Stimulated activated naive CD8-positive, alpha-beta T cell treated with anti-CD3 and anti-CD28 coated beads, Interleukin-15, amount 100 ng/mL, for 72 hours (primary cell): ENCODE measurements at places on chromosomes 1 and 21.

DNA sequence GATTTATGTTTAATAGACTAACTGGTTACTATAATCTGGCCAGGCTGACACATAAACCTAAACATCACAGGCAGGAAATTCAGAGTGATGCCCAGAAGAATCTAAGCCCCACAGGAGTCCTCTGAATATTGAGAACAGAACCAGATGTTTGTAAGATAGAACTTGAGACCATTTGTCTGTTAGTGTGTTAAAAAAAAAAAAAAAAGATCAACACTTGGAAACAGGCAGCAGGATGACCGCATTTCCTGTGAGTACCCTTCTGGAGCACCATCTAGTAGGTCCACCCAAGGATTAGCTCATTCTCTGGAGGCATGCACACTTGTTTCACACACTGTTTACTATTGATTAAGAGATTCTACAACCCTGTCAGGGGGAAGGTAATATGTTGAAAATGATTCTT lies 111.4 kb upstream of the VANGL1 start:
- no peak for DNase-seq

GRCh38 chr1:192872010-192872409 lies 63.2 kb downstream of the RGS2 start:
- no peak for DNase-seq

- no peak for DNase-seq
Observed at GRCh38 chr1:183953031-183953430, 84.5 kb downstream of the COLGALT2 start.

DNA sequence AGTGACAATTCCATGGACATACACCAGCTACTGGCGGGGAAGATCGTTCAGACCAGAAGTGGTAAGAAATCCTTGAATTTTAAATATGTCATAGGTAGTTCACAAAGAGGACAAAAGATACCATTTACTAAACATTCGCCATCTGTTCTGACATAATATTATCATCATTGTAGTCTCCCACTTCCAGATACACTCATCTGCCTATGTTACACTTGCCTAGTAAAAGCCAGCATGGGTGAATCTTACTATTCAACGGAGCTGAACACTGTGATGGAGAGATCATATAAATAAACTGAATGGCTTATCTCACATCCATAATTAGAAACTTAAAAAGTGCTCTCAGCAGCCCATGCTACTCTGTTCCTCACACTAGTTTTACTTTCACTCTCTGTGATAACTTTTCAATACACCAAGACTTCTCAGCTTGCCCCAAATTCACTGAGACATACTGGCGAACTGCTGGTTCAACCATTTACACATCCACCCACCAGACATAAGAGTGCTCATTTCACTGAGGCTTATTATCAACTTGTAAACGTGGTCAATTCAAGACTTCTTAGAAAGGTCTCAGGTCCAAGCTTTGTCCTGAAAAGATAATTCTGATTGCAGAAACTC lies 463 bp upstream of the PRRC2C start:
- DNase-seq = no peak

DNA sequence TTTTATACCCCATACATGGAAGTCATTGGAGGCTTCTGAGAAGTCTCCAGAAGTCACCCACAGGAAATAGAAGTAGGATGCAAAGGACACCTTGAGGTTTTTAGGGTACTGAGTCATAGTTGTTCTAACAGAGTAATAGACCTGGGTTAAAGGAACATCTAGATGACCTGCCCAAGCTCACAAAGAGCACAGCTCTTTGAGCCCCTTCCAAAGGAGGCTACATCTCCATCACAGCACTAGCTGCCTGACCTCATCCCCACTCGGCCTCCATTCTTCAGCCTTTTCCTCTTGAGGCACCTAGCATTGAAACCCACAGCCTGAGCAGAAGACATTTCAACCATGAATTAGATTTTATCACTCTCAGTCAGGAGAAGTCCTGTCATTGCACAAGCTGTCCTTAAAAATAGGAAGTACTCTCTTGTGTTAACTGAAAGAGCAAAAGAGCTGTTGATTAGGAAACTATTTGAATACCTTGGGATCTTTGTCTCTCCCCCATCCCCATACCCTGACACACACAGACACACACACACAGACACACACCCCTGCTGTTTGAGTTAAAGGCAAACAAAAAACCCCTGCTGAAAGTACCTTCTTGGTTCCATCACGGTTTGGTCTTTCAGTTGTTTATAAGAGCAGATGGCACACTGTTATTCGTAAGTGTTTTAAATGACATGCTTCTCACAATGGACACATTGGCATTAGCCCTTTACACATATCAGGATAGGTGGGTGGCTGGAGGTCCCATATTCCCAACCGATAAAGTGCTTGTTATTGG lies 22.2 kb downstream of the MKNK1 start:
- DNase-seq = peak; percentile 34

- DNase-seq = no peak
Observed at GRCh38 chr1:192730198-192730597, 78.6 kb upstream of the RGS2 start.

- peak; percentile 79 for DNase-seq
Observed at GRCh38 chr1:155085504-155086127, 7.0 kb downstream of the EFNA3 start.

DNA sequence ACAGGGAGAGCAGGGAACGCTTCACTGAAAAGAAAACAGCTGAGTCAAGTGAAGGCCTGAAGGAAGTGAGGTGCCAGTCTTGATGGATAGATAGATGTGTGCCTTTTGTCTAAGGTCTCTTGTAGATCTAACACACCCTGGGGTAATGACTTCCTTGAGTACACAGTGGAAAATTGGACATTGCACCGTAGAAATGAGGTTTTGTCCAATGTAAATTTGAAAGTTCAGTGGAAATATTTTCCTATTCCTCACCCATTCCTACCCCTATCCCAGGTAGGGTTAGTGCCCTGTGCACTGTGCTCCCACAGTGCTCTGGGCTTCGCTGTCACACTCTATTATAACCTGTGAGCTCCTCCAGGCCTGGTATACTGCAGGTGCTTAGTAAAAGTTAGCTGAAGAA lies 24.3 kb downstream of the ZMYND12 start:
- DNase-seq = no peak

DNA sequence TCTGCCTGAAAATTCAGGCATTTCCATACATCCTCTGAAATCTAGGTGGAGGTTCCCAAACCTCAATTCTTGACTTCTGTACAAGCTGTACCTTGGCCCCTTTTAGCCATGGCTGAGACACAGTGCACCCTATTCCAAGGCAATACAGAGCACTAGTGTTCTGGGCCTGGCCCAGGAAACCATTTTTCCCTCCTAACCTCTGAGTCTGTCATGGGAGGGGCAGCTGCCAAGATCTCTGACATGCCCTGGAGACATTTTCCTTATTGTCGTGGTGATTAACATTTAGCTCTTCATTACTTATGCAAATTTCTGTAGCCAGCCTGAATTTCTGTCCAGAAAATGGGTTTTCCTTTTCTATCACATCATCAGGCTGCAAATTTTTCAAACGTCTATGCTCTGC lies 248.0 kb upstream of the RGS18 start:
- DNase-seq = no peak

- no peak for DNase-seq
Observed at GRCh38 chr1:10664251-10664650, 132.2 kb downstream of the CASZ1 start.

DNA sequence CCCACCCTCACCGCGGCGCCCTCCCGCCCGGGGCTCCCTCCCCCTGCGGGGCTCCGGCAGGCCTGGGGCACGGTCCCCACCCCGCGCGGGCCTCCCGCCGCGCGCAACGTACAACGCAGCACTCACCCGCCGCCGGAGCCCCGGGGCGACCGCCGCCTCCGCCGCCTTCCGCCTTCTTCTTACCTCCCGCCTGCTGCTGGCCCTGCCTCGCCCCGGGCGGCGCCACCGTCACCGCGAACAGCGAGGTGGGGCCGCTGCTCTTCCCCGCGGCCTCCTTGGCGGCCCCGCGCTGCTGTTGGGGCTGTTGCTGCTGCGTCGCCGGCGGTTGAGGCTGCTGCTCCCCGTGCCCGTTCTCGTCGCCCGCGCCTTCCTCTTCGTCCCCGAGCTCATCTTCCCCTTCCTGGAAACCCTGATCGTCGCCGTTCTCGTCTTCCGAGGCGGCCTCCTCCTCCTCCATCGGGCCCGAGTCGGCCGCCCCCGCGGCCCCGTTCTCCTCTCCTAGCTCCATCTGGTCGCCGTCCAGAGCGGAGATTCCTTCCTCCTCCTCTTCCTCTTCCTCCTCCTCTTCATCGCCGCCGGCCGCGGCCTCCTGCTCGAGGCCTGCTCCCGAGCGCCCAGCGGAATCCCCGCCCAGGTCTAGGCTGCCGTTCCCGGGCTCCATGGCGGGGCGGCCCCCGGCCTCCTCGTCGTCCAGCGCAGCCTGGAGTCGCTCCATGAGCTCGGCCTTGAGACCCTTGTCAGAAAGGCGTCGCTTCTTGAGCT lies 671 bp downstream of the HNRNPU start:
- DNase-seq = no peak

GRCh38 chr1:246622035-246622652 lies 55.9 kb downstream of the CNST start:
- DNase-seq = no peak

DNA sequence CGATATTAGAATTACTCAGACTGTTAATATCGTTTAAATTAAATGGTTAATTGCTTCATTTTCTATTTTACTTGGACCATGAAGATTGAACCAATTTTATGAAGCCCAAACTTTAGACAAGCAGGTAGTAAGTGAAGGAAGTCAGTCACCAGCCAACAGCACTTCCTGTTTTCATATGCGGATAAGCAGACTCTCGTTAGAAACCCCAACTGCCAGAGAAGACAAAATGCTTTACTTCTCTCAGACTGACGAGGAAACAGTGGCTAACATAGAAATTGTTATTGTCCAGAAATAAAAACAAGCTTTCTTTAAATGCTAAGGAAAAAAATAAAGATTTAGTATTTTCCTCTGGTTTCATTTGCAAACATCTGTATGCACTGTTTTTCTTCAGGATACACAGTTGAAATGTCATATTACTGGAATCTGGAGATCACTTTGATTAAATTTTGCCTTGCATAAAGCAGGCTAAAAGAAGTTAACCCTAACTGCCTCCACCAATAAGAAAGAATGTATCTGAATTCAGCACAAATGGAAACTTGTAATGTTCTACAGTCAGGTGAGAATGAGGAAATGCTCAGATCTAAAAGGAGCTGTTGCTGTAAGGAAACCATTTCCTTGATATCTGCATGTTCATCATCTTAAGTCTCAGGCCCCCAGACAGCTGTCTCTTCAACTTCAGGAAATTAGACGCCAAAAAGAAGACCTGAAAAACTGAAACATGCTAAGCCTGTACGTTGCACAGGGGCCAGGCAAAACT lies 129.8 kb upstream of the SAMSN1 start:
- no peak for DNase-seq

DNA sequence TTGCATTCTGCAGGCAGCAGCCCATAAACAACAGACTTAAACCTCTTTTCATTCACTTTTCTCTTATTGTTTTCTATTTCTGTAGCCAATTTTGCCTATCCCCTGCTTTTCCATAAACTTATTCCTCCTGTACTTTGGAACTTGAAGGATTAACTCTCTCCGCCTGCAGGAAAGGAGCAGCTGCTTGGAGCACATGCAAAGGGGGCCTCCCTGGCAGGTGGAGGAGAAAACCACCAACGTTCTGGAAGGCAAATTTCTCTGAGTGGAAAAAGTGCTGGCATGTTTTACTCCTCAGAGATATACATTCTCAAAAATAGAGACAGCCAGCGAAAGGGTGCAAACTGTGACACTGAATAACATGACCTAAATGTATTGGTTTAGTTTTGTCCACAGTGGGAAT lies 33.6 kb downstream of the RGS21 start:
- DNase-seq = no peak

GRCh38 chr1:205986861-205987260 lies 16.3 kb downstream of the RAB7B start:
- DNase-seq = no peak

GRCh38 chr1:172588296-172589291 lies 55.6 kb downstream of the SUCO start:
- DNase-seq = no peak

- peak; percentile 11 for DNase-seq
Observed at GRCh38 chr21:26732432-26733221, 112.6 kb downstream of the ADAMTS1 start.

GRCh38 chr1:47192458-47193384 lies 2.9 kb upstream of the PDZK1IP1 start:
- peak; percentile 62 for DNase-seq

DNA sequence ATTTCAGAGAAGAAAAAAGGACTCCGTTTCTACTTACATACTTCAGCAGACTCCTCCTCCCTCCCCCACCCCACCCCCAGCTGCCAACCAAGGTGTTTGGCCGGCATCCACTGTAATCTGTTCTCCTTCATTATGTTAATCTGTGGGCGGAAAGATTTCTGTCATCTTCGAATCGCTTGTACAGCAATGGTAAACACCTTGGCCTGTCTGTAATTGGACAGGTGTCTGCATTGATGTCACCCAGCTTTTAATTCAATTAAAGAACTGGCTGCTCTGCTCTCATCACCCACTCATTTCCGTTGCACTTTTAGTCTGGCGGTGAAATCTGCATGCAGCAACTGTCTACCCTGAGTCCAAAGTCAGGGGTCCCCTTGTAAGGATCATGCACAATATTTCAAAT lies 368.6 kb downstream of the USH2A start:
- no peak for DNase-seq

GRCh38 chr1:197920414-197921117 lies 3.4 kb downstream of the LHX9 start:
- DNase-seq = peak; percentile 24

DNA sequence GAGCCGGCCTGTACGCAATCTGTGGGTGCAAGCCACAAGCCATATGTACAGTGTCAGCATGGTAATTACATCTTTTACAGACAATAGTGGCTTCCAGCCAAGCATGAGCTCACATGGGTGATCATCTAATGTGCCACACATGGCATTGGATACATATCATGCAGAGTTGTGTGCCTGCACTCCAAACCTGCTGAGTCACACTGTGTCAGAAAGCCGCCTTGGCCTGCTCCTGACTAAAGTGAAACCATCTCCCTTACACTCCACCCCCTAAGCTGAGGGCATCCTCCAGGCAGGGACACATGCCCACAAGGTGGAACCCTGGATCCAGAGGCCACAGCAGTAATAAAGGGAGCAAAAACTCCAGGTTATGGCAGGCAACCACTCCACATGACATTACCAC lies 72.5 kb downstream of the KCNT2 start:
- no peak for DNase-seq

DNA sequence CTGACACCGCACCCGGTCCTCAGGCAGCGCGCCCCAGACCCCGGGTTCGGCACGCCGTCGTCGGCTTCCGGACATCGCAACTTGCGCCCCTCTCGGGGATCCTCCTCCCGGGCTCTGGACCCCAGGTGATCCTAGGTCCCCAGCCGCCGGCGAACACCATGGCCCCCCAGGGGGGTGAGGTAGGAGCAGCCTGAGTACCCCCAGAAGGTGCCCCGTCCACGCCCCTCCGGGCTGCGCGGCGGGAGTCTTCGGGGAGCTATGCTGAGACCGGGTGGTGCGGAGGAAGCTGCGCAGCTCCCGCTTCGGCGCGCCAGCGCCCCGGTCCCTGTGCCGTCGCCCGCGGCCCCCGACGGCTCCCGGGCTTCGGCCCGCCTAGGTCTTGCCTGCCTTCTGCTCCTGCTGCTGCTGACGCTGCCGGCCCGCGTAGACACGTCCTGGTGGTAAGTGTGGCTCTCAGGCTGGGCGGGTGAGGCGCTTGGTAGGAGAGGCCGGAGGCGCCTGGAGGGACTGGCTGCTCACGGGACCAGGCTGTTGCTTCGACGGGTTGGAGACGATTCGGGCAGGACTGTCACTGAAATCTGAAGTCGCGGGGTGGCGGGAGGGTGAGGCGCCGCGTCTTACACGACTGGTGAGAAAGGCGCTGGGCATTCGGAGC lies 367 bp downstream of the WNT2B start:
- peak; percentile 47 for DNase-seq
